Cerebellar nuclear complex (tissue), 1 donor: ENCODE measurements at places on chromosomes 7 and 10.

DNA sequence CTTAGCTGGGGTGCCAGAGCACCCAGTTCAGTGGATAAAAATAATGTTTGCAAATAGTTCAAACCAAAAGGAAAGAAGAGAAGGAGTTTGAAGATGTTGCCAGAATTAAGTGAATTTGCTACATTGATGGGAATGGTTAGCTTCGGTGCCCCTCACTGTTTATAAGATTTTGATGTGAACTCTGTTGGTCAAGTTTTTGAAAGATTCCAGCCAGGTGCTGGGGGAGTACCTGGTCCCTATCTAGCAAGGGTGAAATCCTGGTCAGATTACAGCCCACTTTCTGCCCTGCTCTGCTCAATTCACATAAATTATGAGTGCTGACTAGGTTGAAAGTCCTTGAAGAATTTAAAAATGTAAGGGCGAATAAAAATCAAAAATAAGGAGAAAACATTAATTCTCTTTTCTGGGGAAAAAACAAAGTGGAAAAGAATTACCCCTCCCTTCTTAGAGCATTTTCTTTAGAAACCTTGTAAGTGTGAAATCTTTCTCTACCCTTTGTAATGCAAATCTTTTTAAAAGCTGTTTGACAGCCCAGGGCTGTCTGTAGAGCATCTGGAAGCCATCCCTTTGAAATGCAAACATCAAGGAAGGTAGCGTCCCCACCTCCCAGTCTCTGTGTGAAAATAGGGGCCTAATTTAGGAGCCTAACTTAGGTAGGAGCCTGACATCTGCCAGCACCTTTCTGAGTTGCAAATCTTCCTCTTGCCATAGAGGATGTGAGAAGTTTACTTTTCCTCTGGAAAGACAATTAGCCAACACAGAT is 1.4 kb upstream of the GIMAP5 start:
- no peak for DNase-seq

DNA sequence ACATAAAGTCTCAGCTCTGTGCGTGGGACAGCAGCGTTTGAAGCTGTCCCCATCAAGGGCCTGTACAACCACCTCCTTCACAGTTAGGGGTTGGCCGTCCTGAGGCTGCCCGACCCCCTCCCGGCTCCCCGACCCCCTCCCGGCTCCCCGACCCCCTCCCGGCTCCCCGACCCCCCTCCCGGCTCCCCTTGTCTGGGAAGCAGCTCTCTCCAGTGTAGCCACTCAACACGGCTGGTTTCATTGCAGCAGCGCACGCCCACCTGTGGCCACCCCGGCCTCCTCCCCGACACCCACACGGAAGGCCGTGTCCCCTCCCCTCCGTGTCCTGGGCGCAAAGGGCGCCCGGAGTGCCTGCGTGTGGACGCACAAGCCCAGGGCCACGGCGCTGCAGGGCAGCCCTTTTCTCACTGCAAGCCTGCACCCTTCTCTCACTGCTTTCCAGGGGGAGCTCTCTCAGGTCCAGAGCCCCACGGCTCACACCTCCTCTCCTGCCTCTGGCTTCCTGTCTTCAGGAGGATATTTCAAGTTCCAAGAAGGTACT is 20.9 kb upstream of the FAM20C start:
- no peak for DNase-seq

GRCh38 chr10:34121781-34122622 is 693.1 kb downstream of the PARD3 start:
- no peak for DNase-seq

GRCh38 chr10:57579926-57580325 is 687.8 kb downstream of the IPMK start:
- DNase-seq, result no peak

GRCh38 chr7:135716677-135717238 is 11.2 kb downstream of the SLC13A4 start:
- DNase-seq, result peak; percentile 92

DNA sequence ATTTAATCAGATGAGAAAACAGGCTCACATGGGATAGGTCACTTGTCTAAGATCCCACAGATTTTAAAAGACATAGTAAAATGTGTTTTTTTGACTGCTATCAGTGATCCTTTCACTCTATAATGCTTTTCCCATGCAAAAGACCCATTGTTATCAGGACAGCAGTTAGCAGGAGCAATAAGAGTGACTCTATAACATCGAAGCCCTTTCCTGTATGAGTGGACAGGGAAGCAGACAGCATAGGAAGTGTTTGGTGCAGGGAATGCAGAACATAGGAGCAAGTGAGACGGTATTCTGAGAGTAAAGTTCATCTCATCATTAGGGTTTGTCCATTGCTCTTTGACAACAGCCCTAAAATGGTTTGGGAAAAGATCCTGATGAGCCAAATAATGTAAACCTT is 68.5 kb downstream of the SLC25A13 start:
- no peak for DNase-seq

GRCh38 chr7:149071641-149072437 is 18.7 kb downstream of the ZNF786 start:
- no peak for DNase-seq

- DNase-seq, result no peak
These were observed 591.1 kb downstream of the TNS3 start for GRCh38 chr7:46990761-46991160.

DNA sequence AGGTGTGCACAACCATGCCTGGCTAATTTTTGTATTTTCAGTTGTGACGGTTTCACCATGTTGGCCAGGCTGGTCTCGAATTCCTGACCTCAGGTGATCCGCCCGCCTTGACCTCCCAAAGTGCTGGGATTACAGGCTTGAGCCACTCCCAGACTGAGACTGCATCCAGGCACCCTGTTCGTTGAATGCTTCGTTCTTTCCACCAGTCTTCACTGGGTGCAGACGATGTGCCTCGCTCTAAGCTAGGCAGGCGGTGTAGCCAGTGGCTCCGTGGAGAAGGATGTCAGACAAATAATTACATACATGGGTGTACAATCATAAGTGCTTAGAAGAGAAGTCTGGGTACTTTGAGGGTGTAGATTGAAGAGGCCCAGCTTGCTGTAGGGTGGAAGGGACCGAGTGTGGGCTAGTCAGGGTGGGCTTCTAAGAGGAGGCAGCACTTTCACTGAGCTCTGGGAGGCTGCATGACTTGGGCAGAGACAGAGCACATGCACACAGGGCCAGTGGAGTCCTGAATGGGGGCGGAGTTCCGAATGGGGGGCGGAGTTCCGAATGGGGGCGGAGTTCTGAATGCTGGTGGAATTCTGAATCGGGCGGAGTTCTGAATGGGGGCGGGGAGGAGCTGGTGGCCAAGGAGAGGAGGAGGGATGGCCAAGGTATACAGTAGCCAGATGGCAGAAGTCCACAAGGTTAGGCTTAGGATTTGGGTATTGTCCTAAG is 74.3 kb downstream of the COL26A1 start:
- DNase-seq, result no peak

GRCh38 chr10:25778646-25779045 is 155.4 kb upstream of the MYO3A start:
- DNase-seq, result no peak

- DNase-seq, result no peak
These were observed 605.4 kb downstream of the INHBA start for GRCh38 chr7:41097501-41097900.

DNA sequence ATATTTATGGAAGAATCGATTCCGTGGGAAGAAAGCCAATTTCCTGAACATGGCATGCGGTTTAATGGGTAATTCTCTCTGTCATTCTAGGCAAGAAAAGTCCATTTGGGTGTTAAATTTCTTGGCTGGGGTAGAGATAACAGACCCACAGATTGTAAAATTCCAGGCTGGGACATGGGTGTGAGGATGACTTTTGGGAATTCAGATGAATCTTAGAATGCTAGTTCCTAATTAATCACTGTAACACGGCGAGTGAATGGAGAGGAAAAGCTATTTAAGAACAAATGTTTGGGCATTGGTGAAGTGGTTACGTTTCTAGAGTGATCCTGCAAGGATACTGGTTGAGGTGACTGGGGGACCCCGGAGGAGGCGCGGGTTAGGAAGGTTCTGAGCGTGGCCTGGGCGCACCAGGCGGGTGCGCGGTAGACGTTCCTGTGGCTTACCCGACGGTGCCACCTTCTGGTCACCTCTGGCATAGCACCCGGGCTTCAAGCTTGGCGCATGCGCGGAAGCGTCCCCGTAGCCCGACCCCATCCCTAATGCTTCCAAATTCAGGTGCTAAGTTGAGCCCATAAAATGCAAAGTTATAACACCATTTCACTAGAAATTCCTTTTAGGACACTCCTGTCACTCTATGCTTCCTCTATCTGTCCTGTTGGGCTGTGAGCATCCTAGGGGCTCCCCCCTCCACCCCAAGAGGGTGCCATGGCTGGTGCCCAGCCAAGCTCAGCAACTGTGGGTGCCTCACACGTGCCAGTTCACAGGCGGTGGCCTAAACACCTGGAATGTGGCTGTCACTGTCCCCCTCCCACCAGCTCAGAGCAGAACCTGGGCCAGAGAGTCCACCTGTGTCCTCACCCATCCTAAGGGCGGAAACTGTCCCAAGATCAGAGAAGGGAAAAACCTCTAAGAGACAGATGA is 104.4 kb downstream of the PTPRE start:
- DNase-seq, result no peak

- DNase-seq, result no peak
These were observed 307.7 kb upstream of the FZD8 start for GRCh38 chr10:35949811-35950211.

DNA sequence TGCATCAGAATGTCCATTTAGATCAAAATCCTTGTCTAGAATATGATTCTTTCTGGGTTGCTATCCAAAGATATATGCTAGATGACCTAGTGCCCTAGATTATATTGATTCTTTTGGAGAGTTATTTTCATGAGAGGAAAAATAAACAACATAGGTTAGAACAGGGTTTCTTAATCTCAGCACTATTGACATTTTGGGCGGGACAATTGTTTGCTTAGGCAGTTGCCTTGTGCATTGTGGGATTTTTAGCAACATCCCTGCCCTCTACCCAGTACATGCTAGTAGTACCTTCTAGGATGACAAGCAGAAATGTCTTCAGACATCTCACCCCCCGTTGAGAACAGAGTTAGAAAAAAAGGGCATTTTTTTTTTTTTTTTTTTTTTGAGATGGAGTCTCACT is 25.1 kb upstream of the LAMB1 start:
- DNase-seq, result no peak

DNA sequence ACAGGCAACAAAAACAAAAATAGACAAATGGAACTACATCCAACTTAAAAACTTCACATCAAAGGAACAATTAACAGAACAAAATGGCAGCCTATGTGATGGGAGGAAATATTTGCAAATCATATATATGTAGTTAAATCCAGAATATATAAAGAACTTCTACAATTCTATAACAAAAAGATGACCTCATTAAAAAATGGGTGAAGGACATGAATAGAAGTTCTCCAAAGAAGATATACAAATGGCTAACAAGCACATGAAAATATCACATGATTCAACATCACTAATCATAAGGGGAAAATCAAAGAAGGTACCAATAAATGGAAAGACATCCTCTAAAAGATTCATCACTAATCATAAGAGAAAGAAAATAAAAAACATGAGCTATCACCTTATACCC is 416.1 kb downstream of the LRMDA start:
- DNase-seq, result no peak

DNA sequence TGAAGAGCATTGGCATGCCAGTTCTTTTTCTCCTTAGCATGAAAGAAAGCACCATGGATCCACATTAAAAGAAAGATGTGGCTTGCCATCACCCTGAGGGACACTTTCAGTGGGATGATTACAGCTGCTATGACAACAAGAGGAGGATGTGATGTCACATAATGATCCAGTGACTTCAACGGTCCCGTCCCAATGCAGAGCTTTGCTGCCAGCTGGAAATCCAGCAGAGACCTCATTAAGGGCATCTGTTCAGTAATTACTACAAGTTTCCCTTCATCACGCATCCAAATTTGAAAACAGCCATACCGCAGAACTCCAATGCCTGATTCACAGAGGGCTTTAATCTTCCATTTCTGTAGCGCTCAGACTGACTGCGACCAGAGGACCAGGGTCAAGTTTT is 206.6 kb downstream of the LSM5 start:
- DNase-seq, result no peak

DNA sequence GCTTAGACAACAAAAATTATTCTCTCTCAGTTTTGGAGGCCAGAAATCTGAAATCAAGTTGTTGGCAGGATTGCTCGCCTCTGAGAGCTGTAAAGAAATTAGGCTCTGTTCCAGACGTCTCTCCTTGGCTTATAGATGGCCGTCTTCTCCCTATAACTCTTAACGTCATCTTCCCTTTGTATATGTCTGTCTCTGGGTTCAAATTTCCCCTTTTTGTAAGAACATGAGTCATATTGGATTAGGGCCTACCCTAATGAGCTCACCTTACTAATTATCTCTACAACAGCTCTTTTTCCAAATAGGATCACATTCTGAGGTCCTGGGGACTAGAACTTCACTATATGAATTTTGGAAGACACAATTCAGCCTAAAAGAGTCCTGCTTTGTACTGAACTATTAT is 22.4 kb downstream of the GALNTL5 start:
- no peak for DNase-seq

DNA sequence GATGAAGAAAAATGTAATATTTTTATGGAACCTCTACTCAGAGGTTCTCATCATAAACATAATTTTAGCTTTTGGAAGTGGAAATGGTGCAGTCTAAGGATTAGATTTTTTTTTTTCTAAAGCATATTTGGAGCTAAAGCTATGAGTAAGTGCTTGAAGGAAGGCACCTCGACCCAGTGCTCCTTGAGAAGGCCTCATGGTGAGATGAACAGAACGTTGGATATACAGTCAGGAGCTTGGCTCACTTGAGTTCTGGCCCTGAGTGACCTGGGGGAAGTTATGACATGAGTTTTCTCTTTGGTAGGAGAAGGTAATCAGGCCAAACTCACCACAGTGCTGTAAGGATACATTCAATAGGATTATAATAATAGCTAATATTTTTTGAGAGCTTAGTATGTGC is 163.3 kb downstream of the JCAD start:
- DNase-seq, result no peak

DNA sequence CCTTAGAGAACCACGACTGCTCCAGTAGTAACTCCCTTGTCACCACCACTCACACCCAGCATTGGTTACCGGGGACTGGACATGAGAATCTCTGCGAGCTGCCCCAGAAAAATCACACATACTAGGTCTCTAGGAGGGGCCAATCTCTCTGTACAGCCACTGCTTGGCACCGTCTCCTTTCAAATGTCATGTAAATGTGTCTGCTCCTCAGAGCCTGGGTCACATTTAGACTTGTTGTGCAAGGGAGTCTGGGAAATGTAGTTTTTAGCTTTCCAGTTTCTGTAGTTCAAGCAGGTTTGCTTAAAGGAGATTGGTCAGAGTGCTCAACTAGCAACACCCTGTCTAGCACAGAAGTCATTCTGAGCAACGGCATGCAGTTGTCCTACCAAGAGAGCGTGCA is 60.0 kb downstream of the CHN2 start:
- no peak for DNase-seq

GRCh38 chr10:35642793-35643114 is 658 bp upstream of the FZD8 start:
- DNase-seq, result no peak

DNA sequence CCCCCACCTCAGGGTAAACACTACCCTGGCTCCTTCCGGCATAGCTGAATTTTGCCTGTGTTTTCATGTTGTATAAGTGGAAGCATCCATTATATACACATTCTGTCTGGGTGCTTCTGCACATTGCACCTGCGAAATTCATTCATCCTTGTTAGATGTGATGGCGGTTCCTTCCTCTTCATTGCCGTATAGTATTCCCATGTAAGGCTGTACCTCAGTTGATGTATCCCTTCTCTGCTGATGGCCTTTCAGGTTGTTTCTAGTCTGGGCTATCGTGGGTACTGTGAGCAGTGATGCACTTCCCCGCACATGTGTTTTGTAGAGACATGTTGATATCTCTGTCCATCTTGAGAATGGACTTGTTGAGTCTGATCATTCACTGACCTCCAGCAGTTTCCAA is 28.9 kb downstream of the ELFN1 start:
- no peak for DNase-seq

- DNase-seq, result no peak
These were observed 24.0 kb upstream of the KMT2C start for GRCh38 chr7:152459724-152460251.
